ENCODE measurements at places on chromosomes 6 and 20.

GRCh38 chr20:18984238-18985200, 170.9 kb downstream of the SCP2D1 start:
- no peak for DNase-seq

GRCh38 chr20:49430320-49430719, 52.1 kb downstream of the KCNB1 start:
- no peak for DNase-seq

GRCh38 chr6:113631666-113632065, 225.5 kb upstream of the MARCKS start:
- no peak for DNase-seq

DNA sequence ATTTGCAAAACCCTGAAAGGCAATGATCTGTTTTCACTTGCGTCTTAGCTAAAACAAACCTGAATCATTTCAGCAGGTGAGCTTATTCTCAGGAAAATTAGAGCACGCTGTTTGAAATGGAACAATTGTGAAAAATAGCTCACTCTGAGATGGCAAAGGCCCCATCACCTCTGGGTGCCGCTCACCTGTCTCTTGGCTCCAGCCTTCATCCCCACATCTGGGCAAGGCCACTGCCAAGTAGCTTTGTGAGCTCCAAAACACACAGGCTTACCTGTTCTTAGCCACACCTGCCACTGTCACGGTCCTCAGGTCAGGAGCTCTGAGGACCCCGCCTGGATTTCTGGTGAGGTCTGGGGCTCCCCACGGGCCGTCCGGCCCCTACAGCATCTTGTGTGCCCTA, 66.7 kb downstream of the SMOC2 start:
- DNase-seq = no peak

Data from cortex of kidney (tissue), 1 donor.